ENCODE measurements at places on chromosomes 16 and 17.

DNA sequence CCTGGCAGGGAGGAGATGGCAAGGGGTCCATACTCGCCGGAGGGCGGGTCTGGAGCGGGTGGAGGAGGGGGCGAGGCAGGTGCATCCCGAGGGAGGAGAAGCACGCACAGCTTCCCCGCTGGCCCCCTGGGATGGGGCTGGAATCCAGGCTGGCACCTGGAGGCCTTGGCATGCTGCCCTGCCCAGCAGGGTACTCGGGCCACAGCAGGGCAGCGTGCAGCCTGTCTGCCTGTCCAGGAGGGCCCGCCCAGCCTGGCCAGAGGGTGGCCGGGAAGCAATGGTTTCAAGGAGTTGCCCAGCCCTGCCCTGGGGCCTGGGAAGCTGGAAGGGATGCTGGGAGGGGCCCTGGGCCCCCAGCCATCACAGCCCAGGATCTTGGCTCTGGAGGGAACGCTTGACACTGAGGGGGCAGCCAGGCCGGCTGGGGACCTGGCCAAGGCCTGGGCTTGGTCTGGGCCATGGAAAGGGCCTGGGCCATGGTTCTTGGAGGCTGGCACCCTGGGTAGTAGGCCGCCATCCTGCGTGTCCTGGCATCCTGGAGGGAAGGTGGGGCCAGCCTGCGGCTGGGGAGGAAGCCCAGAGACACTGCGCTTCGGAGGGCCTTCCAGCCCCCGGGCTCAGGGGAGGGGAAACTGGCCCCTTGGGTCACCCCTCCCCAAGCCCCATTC is 1.1 kb downstream of the GLIS2 start:
- DNase-seq, result no peak

- peak; percentile 34 for DNase-seq
Observed at GRCh38 chr17:61635913-61636432, 45.0 kb upstream of the NACA2 start.

DNA sequence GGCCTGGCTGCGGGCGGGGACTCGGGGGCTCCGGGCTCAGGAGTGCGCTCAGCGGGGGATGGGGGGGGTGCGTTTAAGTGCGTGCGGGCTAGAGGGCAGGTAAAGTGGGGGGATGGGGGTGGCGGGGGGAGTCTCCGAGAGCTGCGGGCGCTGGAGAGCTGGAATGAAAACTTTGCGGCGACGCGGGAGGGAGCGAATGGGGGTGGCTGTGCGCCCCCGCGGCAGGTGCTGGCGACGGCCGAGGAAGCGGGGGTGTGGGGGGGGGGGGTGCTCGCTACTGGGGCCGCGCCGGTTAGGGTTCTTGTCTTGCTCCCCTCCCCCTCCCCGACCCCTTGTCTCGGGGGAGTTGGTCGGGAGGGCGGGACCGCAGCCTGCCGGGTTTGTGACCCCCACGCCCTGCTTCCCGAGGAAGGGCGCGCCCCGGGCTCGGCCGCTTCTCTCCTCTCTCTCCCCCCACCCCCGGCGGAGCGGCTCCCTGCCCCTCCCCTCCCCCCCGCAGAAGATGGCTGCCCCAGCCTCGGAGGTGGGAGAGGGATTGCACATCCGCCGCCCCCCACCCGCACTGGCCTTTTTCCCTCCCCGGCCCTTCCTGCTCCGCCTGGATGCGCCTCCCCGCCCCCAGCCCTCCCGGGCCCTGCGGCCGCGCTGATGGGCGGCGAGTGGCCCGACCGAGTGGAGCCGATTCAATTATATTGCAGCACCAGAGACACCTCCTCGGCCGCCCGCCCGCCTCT is 649 bp downstream of the GSE1 start:
- DNase-seq, result no peak

GRCh38 chr17:81073967-81074839 is 39.3 kb downstream of the BAIAP2 start:
- DNase-seq, result no peak

- DNase-seq, result peak; percentile 88
Observed at GRCh38 chr17:40598619-40599467, 33.6 kb upstream of the CCR7 start.

GRCh38 chr16:27353853-27354252 is 40.1 kb downstream of the IL4R start:
- DNase-seq, result no peak

DNA sequence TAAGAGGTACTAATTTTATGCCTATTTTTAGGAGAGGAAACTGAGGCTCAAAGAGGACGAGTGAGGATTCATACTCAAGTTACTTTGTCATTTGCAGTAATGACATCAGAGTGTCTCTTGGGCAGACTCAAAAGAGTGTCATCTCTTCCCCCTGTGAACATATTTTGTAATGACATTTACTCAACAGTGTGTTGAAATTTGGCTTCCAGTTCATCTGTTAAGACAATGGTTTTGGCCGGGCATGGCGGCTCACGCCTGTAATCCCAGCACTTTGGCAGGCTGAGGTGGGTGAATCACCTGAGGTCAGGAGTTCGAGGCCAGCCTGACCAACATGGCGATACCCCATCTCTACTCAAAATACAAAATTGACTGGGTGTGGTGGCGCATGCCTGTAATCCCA is 28.9 kb downstream of the WFDC1 start:
- DNase-seq, result no peak

GRCh38 chr16:29789775-29790182 is 772 bp upstream of the KIF22 start:
- DNase-seq, result no peak

DNA sequence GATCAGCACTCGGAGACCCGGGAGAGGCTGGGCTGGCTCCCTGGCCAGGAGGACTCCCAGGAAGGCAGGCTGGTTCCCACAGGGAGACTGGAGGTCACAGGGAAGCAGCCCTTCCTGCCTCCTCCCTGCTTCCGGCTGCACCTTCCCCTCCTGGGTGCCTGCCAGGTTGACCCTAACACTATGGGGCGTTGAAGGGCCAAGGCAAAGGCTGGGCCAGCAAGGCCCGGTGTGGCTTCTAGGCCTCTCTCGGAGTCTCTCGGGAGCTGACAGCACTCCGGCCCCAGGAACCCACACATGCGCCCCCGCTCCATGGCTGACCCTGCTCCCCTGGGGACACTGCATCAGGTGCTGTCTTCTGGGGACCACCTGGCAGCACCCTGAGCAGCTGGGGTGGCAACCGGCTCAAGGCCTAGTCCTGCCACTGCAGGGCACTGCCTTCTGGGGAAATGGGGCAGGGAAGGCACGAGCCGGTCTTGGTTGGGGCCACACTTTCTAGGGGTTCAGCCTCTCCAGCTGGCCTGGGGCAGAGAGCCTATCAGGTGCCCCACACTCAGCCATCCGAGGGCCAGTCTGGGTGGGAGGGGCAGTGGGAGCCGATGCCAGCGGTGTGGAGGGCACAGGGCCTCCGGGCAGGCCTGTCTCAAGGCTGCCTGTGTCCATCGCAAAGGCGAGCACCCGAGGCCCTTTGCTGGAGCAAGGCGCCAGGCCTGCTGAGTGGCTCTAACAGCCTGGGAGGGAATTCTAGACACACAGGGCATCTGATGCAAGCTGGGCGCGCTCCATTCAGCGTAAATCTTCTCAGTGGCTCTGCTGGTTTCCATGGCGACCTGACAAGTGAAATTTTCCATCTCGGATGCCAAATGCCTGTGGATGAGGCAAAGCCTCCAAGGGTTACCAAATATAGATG is 5.6 kb upstream of the MTSS2 start:
- DNase-seq, result no peak

GRCh38 chr17:48244121-48244711 is 136.7 kb downstream of the SNX11 start:
- no peak for DNase-seq

DNA sequence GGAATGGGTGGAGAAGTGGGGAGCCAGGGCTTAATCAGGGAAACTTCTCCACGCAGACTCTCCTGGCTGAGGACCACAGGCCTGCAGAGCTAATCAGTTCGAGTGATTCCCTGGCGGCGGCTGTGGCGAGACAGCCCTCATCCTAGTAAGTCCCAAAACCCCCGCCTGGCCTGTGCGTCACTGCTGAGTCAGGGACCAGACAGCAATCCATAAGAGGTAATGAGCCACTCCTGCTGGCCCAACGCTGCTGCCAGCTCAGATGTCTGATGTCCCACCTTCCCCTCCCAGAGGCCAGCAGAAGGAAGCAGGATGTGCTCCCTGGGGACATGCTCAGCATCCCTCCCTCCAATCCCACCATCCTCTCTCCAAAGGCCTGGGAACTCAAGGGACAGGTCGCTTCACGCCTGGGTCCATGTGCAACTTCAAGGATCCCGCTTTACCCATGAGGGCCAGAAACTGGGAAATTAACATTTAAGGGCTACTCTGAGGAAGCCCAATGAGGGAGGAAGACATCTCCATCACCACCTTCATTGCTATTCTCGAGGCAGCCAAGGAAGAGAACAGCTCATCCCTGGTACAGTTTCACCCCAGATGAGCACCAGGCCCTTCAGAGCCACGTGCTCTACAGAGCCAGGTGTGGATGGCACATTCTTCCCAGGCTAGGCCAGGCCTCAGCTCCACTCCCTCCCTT is 7.9 kb downstream of the ACLY start:
- no peak for DNase-seq
